ENCODE measurements at places on chromosomes 13 and 19. TPM values are rescaled to one million over a fixed set of nuclear protein-coding genes. Genes with fewer than 3 reads are reported as not detected.

The MYADM gene
- total RNA-seq = 270 TPM

The ZNF792 gene
- 7.5 TPM for total RNA-seq

The NOSIP gene
- total RNA-seq = 46.0 TPM

The LILRB4 gene
- 14.2 TPM for total RNA-seq

The ZNF415 gene
- total RNA-seq = 12.7 TPM

The ZIC5 gene
- not detected for total RNA-seq

Measured in mesenteric fat pad (tissue), 1 donor.